Renal cortex interstitium (tissue), 15 donors: ENCODE measurements at places on chromosomes 6 and 20. TPM values are rescaled to one million over a fixed set of nuclear protein-coding genes. Genes with fewer than 3 reads are reported as not detected.

TMEM244 gene
- not detected for polyA plus RNA-seq

BPIFB2 gene
- not detected for polyA plus RNA-seq

RIN2 gene
- 40.2 TPM for polyA plus RNA-seq

TFAP2C gene
- 1.4 TPM for polyA plus RNA-seq

TOX2 gene
- polyA plus RNA-seq = 4.7 TPM

MLIP gene
- polyA plus RNA-seq = 1.2 TPM
